ENCODE measurements at places on chromosomes 7 and 10.

DNA sequence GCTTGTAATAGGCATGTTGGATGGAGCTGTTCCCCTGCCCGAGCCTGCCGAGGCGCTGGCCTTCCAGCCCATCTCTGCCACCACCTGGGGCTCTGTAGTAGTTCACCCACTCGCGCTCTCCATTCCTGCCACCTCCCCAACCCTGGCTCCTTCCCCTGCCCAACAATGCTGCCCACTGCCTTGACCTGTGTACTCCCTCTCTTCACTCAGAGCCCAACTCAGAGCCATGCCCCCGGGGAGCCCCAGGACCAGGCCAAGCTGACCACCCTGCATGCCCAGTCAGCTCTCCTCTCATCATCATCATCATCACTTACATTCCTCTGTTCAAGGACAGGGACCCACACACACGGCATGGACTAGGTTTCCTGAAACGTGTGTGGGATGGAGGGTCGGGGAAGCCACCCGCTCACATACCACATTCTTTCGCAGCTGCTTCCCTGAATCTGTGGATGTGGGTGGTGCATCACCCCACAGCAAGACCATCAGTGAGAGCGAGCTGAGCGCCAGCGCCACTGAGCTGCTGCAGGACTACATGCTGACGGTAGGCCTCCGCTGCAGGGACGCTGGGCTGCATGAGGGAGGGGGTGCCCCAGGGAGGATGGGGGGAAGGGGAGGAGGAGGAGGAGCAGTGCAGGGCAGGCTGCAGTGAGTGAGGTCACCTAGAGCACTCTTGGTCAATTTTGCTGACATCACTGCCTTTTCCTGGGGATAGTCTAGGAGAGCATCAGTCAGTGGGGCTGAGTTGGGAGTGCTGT lies 15.6 kb downstream of the NACAD start:
- no peak for DNase-seq

GRCh38 chr10:59708816-59709394 lies 745 bp downstream of the SLC16A9 start:
- DNase-seq = no peak

DNA sequence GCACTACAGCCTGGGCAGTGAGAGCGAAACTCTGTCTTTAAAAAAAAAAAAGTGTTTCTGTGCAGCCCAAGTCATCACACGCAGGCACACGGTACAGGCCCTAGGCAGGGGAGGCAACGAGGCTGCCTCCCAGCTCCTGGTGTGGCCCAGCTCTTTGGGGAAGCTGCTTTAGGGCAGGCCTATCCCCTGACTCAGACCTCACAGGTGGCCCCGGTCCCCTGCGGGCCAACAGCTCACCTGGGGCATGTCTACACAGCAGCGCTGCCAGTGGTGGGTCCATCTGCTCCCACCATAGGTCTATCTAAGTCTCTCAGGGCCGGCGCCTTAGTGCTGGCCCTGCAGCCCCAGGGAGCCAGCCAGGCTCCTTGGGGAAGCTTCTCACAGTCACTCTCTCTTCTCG lies 31.4 kb downstream of the ZAN start:
- DNase-seq = no peak

DNA sequence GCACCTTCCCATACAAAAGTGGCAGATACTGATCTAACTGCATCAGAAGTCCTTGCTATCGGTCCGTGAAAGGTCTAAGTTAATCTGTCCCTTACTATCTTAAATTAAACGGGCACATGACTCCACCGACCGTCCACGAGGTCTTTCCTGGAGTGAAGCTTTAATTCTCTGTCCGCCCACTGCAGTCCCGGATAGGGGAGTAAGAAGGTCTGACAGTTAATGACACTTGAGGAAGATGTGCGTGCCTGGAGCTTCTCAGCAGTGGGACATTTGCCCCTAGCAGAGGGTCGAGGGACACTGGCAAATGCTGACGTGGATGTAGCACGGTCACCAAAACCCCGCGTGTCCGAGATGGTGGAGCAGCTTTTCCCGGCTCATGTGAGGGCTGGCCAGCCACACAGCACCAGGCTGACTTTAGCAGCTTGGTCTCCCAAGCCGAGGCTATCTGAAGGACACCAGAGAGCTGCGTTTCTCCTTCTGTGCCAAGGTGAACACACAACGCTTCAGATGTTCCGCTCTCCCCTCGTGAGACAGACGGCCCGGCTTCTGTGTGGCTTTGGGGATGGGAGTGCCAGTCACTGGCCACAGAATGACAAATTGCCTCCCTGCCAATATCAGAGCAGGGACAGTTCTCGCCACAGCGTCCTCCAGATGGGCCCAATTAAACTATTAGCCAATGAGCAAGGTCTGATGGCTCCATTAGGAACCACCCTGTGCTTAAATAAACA lies 86.6 kb downstream of the ADARB2 start:
- no peak for DNase-seq
